ENCODE measurements at places on chromosomes 5 and 9. TPM values are rescaled to one million over a fixed set of nuclear protein-coding genes. Genes with fewer than 3 reads are reported as not detected.

LHX6 gene
- not detected for total RNA-seq

GMCL2 gene
- total RNA-seq, result not detected

DNA sequence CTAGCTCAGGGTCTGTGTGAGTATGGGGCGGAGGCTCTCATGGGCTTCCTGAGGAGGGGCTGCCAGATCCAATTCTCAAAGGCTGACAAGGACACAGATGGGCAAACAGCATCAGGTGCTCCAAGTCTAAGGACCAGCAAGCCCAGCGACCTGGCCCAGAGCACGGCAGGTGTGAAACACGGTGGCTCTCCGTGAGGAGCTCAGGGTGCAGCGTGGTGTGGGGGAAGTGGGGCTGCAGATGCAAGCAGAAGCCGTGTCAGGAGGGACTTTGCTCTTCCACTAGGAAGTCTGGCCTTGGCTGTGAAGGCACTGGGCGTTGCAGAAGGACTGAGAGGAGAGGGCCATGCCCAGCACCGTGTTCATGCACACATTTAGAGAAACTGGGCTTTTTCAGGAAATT, 420.0 kb downstream of the GADD45G start:
- no peak for DNase-seq

- no peak for DNase-seq
These were observed 73.9 kb downstream of the KIF24 start for GRCh38 chr9:34254966-34255825.

FAM221B gene
- total RNA-seq, result not detected

DNA sequence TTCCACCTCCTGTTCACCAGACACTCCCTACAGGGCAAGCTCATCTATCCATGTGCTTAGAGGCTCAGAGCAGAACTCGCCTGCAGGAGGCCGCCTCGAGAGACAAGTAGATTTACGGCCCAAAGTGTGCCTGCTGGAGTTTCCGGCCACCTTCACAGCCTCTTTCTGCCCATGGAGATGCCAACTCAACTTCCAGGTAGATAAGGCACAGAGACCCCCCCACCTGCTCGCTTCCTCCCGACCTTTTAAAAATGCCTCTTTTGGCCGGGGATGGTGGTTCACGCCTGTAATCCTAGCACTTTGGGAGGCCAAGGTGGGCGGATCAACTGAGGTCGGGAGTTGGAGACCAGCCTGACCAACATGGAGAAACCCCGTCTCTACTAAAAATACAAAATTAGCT, 46.6 kb downstream of the EXD3 start:
- DNase-seq, result no peak

All from CD4-positive, CD25-positive, alpha-beta regulatory T cell (primary cell).